Stimulated activated CD4-positive, alpha-beta T cell treated with anti-CD3 and anti-CD28 coated beads, Interleukin-12 subunit alpha, Interleukin-12 subunit beta, amount 100 ng/mL, for 48 hours (primary cell): ENCODE measurements at places on chromosomes 7 and 10.

DNA sequence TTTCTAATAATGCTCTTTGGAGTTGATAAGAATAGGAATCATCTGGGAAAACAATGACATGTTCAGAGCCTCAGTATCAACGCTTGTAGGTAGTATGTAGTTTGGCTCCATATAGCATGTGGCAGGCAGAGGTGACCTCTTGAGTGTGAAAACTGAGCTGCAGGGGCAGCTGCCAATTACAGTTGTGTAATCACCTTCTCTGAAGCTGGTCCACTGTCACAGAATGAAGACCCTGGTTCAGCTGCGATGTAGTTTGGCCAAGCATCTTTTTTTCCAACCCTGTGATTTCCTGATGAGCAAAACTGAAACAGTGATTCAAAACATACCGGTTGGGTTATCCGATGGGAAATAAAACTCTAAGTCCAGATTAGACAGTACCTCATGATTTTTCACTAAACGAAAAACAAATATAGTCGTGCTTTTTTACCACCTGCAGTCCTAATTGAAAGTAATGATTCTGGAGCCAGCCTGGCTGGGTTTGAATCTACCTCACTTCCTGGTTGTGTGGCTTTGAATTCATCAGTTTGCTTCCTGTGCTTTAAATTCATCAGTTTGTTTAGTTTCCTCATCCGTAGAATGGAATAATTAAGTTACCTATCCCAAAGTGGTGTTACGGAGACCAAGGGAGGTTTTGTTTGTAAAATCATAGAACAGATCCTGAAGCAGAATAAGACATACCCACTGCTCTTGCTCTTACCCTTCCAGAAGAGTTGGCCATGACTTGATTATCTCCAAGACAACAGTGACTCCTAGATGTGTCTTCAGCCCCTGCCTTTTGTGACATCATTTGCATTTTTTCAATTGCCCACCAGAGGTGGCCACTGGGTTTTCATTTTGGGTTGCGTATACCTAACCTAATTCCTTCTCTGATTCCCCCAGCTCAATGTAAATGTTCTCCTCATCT, 87.4 kb downstream of the CELF2 start:
- no peak for DNase-seq

GRCh38 chr10:125000366-125001312, 58.7 kb downstream of the ZRANB1 start:
- DNase-seq, result no peak

DNA sequence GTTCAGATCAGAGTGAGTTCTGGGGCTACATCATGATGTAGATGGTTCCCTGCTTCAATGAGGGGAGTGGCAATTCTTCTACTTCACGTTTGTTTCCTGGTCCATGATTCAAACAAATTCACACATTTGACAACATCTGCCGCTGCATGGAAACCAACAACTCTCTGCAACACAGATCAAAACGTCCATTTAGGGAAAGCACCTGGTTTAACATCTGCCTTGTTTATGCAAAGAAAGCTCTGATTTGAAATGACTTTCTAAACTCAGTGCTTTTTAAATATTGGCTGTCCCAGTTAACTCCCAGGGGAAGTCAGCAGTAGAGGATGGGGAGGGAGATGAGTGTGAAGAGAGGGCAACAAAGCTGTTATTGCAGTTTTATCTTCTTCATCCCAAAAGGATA, 93.8 kb downstream of the GAD2 start:
- DNase-seq, result no peak

DNA sequence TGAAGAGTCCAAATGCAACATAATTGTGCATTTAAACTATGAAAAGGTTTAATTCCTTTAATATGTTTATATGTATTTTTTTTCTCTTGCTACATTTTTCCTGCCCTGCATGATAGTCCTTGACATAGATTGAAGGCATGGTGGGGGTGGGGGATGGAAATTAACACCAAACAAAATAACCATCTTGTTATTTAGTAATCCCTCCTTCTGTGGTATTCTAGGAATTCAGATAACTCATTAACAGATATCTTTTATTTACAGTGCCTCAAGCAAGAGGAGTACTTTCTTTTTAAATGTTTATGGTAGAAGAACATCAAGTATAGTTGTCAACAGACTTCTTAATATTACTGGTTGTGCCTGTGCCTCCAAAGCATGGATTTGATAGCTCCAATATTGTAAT, 337.6 kb upstream of the SEMA3A start:
- DNase-seq, result no peak

GRCh38 chr7:127996253-127997071, 34.8 kb downstream of the LRRC4 start:
- no peak for DNase-seq

DNA sequence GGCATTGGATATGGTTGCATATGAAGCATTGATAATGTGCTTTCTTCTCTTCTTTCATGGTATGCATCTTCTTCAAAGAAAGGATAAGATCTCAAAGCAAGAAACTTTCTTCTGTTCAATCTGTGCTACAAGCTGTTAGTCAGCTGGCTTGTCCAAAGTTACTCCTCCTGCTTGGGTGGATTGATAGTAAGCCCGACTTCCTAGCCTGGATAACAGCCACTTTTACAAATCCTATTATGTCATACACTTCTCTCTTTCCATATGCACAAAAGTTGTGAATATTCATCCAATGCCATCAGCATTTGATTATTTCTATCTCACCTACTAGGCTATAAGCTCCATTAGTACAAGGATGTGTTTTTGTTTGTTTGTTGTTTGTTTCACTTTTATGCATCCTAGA, 891.0 kb upstream of the SORCS1 start:
- DNase-seq, result no peak

- no peak for DNase-seq
These were observed 827 bp downstream of the CSTF2T start for GRCh38 chr10:51698473-51699063.

- no peak for DNase-seq
These were observed 99.0 kb upstream of the FZD1 start for GRCh38 chr7:91165006-91165845.

- no peak for DNase-seq
These were observed 127.9 kb upstream of the STK17A start for GRCh38 chr7:43454936-43455518.

DNA sequence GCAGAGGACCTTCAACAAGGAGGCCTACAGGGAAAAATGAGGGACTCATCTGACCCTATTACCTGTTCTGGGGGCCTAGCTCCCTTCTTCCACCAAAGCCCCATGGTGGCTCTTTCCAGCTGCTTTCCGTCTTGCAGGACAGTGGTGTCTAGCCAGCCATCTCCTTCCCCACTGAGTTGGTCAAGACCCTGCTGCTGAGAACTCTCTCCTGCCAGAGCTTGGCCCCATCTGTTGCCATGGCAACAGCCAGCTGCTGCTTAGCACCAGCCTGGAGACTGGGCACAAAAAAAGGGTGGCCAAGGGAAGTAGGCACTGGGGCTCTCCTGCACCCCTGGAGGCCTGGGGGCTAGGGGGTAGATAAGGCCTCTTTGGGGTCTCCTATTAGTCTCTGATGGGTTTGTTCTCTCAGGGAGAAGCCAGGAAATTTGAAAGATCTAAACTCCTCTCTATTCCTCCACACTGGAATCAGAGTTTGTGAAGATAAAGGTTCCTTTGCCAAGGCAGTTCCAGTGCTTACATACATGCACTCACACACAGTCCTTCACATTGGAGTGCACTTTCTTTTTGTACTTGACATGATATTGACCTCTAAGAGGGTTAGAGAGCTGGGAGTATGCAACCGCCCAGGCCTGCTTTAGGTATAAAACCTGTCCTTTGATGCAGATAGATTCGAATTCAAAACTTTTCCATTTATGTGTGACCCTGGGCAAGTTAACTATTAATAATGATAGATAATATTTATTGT, 15.8 kb downstream of the TSPAN33 start:
- DNase-seq, result no peak

GRCh38 chr10:132400547-132401151, 3.6 kb downstream of the PWWP2B start:
- no peak for DNase-seq

- DNase-seq, result no peak
These were observed 765.1 kb downstream of the SUGCT start for GRCh38 chr7:40899636-40900507.

- no peak for DNase-seq
These were observed 187.5 kb upstream of the AGK start for GRCh38 chr7:141363748-141364147.

- no peak for DNase-seq
These were observed 408.9 kb downstream of the GRM8 start for GRCh38 chr7:126843883-126844282.

GRCh38 chr7:116797612-116798011, 64.8 kb upstream of the CAPZA2 start:
- DNase-seq, result no peak

DNA sequence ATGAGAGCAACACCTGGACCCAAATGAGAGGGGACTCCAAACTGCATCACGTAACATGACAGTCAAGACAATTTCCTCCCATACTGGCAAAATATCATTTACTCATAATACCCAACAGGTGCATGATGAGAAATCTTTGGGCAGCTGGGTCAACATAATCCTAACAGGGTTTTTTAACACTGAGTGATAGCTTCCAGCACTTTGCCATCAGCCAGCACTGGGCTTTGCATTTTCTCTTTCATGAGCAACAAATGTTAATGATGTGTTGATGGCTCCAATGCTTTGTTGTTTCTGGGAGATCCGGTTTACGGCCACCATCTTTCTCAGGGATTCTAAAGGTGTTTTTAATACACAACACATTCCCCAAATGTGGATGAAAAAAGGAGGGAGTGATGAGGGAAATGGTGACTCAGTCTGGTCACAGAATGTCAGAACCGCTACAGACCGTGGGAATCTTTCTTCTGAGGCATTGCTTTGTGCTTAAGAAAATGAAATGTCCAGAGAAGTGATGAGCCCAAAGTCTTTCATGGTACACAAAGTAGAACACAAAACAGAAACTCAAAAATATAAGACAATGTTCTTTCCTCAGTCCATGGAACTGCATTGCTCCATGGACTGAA, 705.7 kb upstream of the IGFBP3 start:
- DNase-seq, result no peak

DNA sequence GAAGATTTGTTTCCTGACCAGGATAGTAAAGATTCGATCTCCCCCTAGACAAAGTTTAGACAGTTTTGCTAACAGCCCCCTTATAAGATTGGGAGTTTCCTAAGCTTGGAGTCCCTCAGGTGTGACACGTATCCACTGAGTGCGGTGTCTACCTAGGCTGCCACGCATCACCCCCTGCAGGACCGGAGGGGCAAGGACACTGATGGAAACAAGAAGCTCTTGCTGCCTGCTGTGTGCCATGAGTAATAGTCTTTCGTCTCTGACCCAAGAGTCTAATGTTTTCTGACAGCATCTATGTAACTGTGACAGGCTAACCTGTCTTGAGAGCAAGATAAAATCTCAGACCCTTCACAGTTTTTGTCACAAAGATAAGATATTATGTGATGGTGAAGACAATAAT, 173.5 kb downstream of the SEMA3E start:
- no peak for DNase-seq

- no peak for DNase-seq
These were observed 26.2 kb upstream of the EBLN1 start for GRCh38 chr10:22244001-22244400.

DNA sequence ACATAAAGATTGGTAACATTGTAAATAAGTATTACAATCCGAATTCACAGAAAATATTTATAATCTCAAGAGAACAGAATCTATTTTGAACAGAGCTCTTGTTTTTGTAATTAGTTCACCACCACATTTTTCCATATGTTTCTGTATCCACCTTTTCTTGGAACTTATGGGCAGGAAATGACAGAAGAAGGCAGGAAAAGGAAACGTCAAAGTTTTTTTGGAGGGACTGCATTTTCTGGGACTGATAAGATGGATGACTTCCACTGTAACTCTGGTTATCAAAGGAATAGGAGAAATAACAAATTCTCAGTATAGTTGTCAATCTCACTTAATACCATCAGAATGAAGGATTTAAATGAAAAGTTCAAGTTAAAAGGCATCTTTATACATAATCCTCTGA, 75.1 kb upstream of the SMNDC1 start:
- no peak for DNase-seq

- no peak for DNase-seq
These were observed 20.2 kb upstream of the CPA5 start for GRCh38 chr7:130324306-130324943.

DNA sequence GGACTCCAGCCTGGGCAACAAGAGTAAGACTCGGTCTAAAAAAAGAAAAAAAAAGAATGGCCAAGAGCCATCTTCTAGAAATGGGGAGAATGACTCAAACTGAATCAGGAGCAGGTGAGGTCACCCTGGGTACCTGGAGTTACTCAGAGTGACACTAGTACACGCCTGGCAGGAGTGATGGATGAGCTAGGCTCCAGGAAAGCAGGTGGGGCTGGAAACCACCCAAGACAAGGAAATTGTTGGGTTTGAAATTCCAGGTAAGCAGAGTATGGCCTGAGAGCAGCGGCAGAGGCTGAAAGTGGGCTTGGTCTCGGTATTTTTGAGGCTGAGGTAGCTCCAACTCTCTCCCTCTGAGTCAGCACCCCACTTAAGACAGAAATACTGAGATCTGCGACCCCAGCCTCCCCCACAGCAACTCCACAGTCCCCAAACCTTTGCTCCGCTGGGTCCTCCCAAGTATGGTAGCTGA, 18.5 kb downstream of the DDIT4 start:
- no peak for DNase-seq

DNA sequence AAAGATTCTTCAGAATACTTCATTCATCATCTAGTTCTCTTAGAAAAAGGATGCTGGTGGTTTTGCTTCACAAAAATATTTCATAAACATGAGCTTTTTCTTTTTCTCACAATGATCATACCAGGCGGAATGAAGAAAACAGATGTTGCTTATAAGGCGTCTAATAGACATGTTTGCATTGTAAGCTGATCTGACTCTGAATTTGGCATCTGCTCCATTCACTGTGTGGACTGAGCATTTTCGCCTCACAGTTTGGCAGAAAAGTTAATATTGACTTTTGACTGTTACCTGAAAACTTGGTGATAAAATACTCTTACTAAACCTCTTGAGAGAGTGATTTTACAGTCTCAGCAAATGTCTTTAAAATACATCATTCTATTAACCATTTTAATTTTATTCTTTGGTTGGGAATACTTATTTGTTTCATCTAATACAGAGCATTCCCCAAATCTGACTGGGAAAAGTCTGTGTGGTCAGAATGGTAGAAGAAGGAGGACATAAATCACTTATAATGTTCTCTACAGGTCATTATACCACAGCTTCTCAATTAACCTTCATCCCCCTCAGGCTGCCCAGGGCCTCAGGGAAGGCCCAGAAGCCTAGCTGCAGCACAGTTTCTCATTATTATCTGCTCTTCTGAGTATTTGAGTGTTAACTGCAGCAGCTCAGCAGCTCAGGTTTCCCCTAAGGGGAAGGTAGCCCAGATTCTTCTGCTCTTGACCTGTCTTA, 121.6 kb upstream of the KAT6B start:
- DNase-seq, result no peak

- peak; percentile 56 for DNase-seq
These were observed 605 bp upstream of the NFKB2 start for GRCh38 chr10:102394801-102395399.
